Ovary (tissue), 10 donors: ENCODE measurements at places on chromosomes 6 and 20.
A peak's percentile ranks its signal among the peaks of the same experiment; 100 is the strongest.

DNA sequence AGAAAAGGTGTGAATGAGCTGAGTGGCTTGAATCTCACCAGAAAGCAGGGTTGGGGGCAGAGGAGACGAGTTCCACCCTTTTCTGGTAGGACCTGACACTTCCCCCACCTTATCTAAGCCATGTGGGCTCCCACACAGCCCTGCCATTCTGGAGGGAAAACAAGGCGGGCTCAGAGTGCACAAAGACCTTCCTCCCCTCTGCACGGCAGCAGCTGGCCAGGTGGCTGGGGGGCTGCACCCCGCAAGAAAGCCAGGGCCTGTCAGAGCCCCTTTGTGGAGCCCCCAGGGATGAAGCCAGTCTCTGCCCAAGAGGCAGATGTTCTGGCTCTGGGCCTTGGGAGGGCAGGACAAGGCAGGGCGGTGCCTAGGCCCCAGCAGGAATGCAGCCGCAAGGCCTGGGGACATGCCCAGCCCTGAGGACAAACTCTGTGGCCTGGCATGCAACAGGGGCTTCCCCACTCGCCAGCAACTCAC is 48.4 kb upstream of the DSN1 start:
- no peak for DNase-seq

GRCh38 chr6:87481931-87482330 is 9.2 kb downstream of the SLC35A1 start:
- no peak for DNase-seq

- no peak for DNase-seq
These were observed 67.9 kb downstream of the SULF2 start for GRCh38 chr20:47717421-47717820.

GRCh38 chr6:118350881-118351430 is 197.1 kb upstream of the PLN start:
- DNase-seq: no peak

DNA sequence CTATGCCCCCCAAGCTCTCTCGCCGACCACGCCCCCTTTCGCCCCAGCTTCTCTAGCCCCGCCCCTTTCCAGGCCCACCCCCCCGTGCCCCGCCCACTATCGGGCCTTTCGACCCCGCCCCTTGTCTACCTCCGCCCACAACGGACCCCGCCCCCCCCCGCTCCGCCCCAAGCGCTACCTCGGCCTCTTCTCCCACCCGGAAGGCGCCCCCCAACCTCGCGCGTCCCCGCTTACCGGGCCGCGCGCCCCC is 200 bp downstream of the ZBTB22 start:
- DNase-seq: no peak

DNA sequence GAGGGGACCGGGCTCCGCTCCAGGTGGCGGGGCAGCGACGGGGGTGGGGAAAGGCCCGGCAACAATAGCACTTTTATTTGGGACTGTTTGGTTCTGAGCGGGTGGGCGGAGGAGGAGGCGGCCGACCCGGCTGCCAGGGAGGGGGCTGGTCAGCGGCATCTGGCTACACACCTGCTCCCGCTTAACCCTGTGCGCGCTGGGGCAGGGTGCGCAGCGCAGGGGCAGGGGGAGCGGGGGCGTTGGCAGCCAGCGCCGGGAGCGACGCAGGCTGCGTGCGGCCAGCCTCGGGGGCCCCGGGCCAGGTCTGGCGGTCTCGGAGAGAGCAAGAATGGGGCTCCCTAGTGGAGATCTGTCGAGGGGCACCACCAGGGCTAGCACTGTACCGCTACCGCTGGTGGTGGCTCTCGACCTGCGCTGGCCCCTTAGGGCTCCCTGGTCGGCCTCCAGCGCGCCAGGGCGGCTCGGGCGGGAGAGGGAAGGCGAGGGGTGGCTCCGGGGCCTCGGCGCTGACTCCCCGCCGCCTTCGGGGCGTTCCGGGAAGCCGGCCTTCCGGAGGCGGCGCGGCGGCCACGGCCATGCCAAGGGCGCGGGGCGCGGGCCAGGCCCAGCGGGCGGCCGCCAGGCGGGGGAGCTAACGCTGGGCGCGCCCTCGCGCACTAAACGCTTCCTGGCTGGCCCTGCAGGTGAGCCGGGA is 92.4 kb downstream of the NCR2 start:
- peak; percentile 56 for DNase-seq

DNA sequence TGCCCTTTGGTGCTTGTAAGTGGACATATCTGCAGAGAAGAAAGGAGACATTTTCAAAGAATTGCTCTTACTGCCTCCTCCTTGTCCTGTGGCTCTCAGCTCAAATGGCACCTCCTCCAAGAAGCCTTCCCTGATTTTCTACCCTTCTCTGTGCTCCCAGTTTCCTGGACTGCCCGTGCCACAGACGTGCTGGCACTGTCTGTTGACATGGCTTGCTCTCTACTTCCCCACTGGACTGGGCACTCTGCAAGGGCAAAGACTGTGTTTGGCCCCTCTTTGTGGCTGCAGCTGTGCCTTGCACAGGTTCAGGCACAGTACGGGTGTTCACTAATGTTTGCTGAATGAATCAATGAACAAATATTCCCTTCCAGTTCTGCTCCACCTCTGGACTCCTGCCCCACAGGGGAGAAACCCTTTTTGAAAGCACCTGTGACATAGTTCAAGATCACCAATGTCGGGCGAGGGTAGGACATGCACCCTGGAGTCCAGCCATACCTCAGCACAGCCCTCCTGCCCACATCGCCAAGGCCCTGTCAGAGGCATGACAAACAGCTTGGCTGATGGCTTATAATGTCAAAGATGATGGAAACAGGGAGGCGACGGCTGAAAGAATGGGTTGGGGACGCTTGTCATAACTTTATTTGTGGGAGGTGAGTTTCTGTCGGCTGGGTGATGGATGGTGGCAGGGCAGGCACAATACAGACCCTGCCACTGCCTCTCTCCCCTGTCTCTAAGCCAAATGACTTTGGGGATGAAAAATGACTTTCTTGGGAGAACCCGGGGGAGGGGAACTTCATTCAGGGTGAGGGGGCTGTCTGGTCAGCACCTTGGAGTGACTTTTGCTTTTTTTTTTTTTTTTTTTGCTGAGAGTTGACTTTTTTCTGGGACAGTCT is 15.6 kb upstream of the CTNNBL1 start:
- no peak for DNase-seq
